Gastrocnemius medialis (tissue), 4 donors: ENCODE measurements at places on chromosomes 3 and 15. TPM values are rescaled to one million over a fixed set of nuclear protein-coding genes. Genes with fewer than 3 reads are reported as not detected.
A peak's percentile ranks its signal among the peaks of the same experiment; 100 is the strongest.

Gene SCAMP5
- total RNA-seq, result 0.47 TPM

Gene ZPLD1
- total RNA-seq, result 0.09 TPM

Gene SIDT1
- 0.19 TPM for total RNA-seq

Gene ZMYND10
- 3.0 TPM for total RNA-seq

Gene MESP2
- not detected for total RNA-seq

Gene PLA2G4D
- total RNA-seq, result 0.10 TPM

Gene FGF12
- 0.68 TPM for total RNA-seq

Gene UROC1
- 0.36 TPM for total RNA-seq

Gene ALDH1L1
- total RNA-seq, result 60.4 TPM

Gene UPK1B
- not detected for total RNA-seq

GRCh38 chr3:150385296-150386242 lies 22.5 kb upstream of the TSC22D2 start:
- H3K4me3 ChIP-seq, result no peak overlapping the region
- H3K4me1 ChIP-seq, result no peaks in the 10 kb centered on the region
- H3K36me3 ChIP-seq, result no peaks in the 10 kb centered on the region
- no peak for DNase-seq
- no peak overlapping the region for H3K27ac ChIP-seq
- no peaks in the 10 kb centered on the region for H3K27me3 ChIP-seq

DNA sequence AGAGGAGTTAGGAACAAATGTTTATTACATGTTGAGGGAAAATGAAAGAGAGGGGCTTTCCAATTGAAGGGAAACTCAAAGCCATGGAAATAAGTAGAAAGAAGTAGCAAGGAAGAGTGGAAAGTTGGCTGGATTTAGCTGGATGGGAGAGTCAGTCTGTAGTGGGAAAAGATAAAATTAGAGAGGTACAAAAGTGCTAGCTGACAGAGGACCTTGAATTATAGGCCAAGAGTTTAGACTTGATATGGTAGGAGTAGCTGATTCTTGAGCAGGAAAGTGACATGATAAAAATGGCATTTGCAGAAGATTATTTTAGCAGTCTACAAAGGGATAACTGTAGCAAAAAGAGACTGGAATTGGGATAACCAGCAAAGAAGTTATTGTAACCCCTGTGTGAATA lies 425.8 kb downstream of the ROBO1 start:
- H3K4me3 ChIP-seq, result no peak overlapping the region
- no peaks in the 10 kb centered on the region for H3K27me3 ChIP-seq
- no peak for DNase-seq
- H3K27ac ChIP-seq, result no peak overlapping the region
- no peaks in the 10 kb centered on the region for H3K4me1 ChIP-seq
- H3K36me3 ChIP-seq, result no peaks in the 10 kb centered on the region

GRCh38 chr3:178223876-178224275 lies 312.4 kb upstream of the KCNMB2 start:
- H3K4me3 ChIP-seq, result no peak overlapping the region
- H3K27ac ChIP-seq, result no peak overlapping the region
- no peaks in the 10 kb centered on the region for H3K27me3 ChIP-seq
- DNase-seq, result no peak
- H3K4me1 ChIP-seq, result no peaks in the 10 kb centered on the region

GRCh38 chr3:185995352-185995751 lies 57.5 kb upstream of the TRA2B start:
- no peaks in the 10 kb centered on the region for H3K27me3 ChIP-seq
- H3K4me1 ChIP-seq, result no peaks in the 10 kb centered on the region
- no peak overlapping the region for H3K4me3 ChIP-seq
- H3K27ac ChIP-seq, result no peak overlapping the region
- H3K36me3 ChIP-seq, result no peaks in the 10 kb centered on the region

GRCh38 chr15:60835974-60836373 lies 357.0 kb upstream of the ICE2 start:
- no peak overlapping the region for H3K27ac ChIP-seq
- no peaks in the 10 kb centered on the region for H3K36me3 ChIP-seq
- DNase-seq, result no peak
- no peaks in the 10 kb centered on the region for H3K4me1 ChIP-seq

DNA sequence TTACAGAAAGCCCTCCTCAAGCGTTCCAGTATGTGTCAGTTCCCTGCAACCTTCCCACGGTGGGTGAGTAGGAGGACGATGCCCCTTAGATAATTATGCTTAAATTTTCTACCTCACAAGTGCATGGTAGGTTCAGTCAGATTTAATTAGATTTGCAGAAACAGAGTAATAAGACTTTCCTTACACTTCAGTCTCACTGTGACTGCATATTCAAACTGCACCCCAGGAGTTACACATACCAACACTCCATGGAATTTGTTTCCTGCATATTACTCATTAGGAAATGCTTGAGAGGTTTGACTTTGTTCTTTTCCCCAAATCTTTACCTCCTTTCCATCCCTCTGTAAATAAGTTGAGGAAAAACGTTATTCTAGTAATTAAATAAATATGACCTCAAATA lies 108.8 kb downstream of the ARRDC4 start:
- DNase-seq, result no peak
- H3K4me3 ChIP-seq, result no peak overlapping the region
- H3K36me3 ChIP-seq, result no peaks in the 10 kb centered on the region
- H3K27me3 ChIP-seq, result no peaks in the 10 kb centered on the region

GRCh38 chr3:173876476-173876875 lies 478.9 kb downstream of the NLGN1 start:
- H3K36me3 ChIP-seq, result no peaks in the 10 kb centered on the region
- H3K27ac ChIP-seq, result no peak overlapping the region
- DNase-seq, result no peak

DNA sequence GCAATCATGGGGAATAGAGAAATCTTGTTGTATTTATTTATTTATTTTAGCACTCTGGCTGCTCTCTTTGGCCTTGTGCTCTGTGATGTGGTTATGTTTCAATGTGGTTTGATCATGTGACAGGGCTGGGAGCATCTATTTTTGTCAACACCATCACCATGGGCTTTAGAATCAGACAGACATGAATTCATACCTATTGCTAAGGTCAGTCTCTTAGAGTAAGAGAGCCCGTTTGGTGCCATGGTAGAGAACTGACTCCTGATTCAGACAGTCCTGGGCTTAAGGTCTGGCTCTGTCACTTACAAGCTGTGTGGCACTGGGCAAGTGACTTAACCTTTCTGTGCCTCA lies 157.0 kb downstream of the RYR3 start:
- H3K4me3 ChIP-seq, result no peak overlapping the region
- no peaks in the 10 kb centered on the region for H3K36me3 ChIP-seq
- H3K27ac ChIP-seq, result peak overlapping the region; percentile 81
- peak; percentile 69 for DNase-seq

GRCh38 chr3:78507196-78507984 lies 1260.4 kb downstream of the ROBO1 start:
- no peak overlapping the region for H3K27ac ChIP-seq
- no peaks in the 10 kb centered on the region for H3K27me3 ChIP-seq
- DNase-seq, result no peak
- no peaks in the 10 kb centered on the region for H3K4me1 ChIP-seq

DNA sequence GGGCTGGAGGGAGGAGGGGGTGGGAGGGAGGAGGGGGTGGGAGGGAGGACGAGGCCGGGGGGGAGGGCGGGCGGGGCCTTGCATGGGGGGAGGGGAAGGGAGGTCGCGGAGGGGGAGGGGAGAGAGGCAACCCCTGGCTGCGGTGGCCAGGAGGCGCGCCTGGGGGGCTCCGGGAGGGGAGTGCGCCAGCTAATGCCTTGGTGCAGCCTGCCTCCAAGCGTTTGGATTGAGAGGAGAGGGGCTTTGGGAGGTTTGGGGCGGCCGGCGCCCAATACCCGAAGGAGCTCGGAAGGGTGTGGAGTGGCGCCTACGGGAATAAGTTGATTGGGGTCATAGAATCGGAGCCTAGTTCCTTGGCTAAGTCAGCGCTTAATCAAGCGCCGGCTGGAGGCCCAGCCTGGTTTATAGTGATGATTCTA lies 557 bp downstream of the TFG start:
- H3K4me3 ChIP-seq, result peak overlapping the region; percentile 97
- no peaks in the 10 kb centered on the region for H3K27me3 ChIP-seq
- H3K4me1 ChIP-seq, result peaks cover 18% of the 10 kb centered on the region
- H3K27ac ChIP-seq, result peak overlapping the region; percentile 99
- no peak for DNase-seq

- H3K4me1 ChIP-seq, result peaks cover 18% of the 10 kb centered on the region
- no peak overlapping the region for H3K27ac ChIP-seq
- no peak overlapping the region for H3K4me3 ChIP-seq
- DNase-seq, result no peak
Observed at GRCh38 chr3:118991775-118992174, 42.9 kb downstream of the IGSF11 start.

DNA sequence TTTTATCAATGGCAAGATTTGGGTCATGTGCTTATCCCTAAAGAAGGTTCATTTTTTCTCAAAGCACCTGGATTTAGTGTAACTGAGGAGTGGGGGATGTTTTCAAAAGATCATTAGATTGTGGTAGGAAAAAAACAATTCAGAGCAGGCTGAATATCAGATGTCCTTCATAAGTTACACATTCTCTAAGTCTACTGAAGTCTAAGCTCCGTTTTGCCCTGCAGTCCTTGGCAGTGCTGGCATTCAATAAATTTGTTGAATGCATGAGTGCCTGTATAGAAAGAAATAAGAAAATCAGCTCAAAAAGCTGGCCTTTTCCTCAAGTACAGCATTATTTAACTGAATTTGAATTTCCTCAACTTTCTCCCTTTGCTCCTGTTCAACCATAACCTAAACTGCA lies 819.0 kb upstream of the GRM7 start:
- H3K4me3 ChIP-seq, result no peak overlapping the region
- no peaks in the 10 kb centered on the region for H3K4me1 ChIP-seq
- H3K27ac ChIP-seq, result no peak overlapping the region
- DNase-seq, result no peak
- H3K36me3 ChIP-seq, result no peaks in the 10 kb centered on the region

GRCh38 chr3:151439652-151440125 lies 21.2 kb downstream of the IGSF10 start:
- no peaks in the 10 kb centered on the region for H3K4me1 ChIP-seq
- no peak overlapping the region for H3K27ac ChIP-seq
- no peak for DNase-seq
- H3K27me3 ChIP-seq, result no peaks in the 10 kb centered on the region
- H3K36me3 ChIP-seq, result no peaks in the 10 kb centered on the region
- no peak overlapping the region for H3K4me3 ChIP-seq

GRCh38 chr3:161347726-161348125 lies 23.6 kb downstream of the SPTSSB start:
- no peaks in the 10 kb centered on the region for H3K4me1 ChIP-seq
- no peaks in the 10 kb centered on the region for H3K27me3 ChIP-seq
- no peak for DNase-seq
- H3K27ac ChIP-seq, result no peak overlapping the region

GRCh38 chr3:192062186-192062585 lies 601.2 kb downstream of the PYDC2 start:
- H3K36me3 ChIP-seq, result no peaks in the 10 kb centered on the region
- no peak overlapping the region for H3K4me3 ChIP-seq
- H3K27me3 ChIP-seq, result no peaks in the 10 kb centered on the region
- no peaks in the 10 kb centered on the region for H3K4me1 ChIP-seq
- no peak overlapping the region for H3K27ac ChIP-seq
- no peak for DNase-seq

DNA sequence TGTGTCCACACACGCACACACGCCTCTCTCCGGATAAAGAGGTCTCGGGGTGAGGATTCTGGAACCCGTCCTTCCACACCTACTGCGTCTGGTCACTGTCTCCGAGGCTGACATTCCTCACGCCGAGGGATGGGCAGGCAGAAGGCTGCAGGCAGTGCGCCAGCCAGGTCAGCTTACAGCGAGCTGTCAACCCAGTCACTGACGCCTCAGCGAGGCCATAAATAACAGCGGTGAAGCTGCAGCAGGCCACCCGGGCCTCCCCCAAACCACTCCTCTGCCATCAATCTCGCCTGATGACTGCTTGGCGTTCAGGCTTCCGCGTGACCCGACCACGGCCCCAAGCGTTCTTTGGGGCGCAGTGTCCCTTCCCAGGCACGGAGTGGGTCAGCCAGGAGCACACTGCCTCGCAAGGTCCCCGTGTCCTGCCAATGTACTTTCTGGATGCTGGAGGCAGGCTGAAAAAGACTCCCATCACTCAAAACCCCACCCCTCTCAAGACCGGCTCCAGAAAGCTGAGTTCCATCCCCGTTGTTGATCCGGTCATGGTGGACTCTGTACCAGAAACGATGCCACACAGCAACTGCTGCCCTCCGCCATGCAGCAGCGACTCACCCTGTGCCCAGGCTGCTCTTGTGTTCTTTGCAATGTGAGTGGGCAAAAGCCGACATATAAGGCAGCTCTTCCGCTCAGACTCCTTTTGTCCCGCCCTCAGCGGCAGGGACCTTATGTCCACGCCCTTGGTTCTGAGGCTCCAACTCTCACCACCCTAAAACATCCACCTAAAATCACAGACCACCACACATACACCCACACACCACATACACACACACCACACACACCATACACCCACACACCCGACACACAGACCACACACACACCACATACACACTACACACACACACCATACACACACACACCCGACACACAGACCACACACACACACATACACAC lies 27.1 kb downstream of the CPN2 start:
- peaks cover 10% of the 10 kb centered on the region for H3K27me3 ChIP-seq
- peak overlapping the region; percentile 92 for H3K27ac ChIP-seq
- H3K4me3 ChIP-seq, result peak overlapping the region; percentile 48
- H3K4me1 ChIP-seq, result peaks cover 10% of the 10 kb centered on the region
- no peaks in the 10 kb centered on the region for H3K36me3 ChIP-seq
- DNase-seq, result peak; percentile 89

DNA sequence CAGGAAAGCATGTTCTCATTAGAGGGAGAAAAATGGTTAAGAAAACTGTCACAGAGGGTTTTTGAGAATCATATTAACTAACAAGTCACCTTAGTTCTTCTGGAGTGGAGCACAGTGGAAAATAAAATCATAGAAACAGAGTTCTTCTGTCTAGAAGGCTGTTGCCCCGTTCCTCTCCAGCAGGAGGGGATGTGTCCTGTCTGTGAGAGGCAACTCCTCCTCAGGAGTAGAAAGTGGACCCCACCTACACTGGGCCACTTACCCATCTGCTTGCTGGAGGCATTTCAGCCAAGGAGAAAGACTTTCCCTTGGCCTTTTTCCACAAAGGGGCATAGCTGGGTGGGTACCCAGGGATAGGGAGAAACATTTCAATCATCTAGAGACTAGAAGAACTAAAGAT lies 106.6 kb downstream of the SSR3 start:
- no peak overlapping the region for H3K4me3 ChIP-seq
- no peaks in the 10 kb centered on the region for H3K4me1 ChIP-seq
- no peak for DNase-seq
- no peaks in the 10 kb centered on the region for H3K27me3 ChIP-seq
- no peaks in the 10 kb centered on the region for H3K36me3 ChIP-seq

- no peaks in the 10 kb centered on the region for H3K36me3 ChIP-seq
- DNase-seq, result peak; percentile 34
- peak overlapping the region; percentile 80 for H3K4me3 ChIP-seq
- H3K27ac ChIP-seq, result peak overlapping the region; percentile 99
- no peaks in the 10 kb centered on the region for H3K27me3 ChIP-seq
- peaks cover 49% of the 10 kb centered on the region for H3K4me1 ChIP-seq
Observed at GRCh38 chr3:133574260-133574881, 885 bp downstream of the CDV3 start.

- no peaks in the 10 kb centered on the region for H3K4me1 ChIP-seq
- no peaks in the 10 kb centered on the region for H3K27me3 ChIP-seq
- H3K36me3 ChIP-seq, result no peaks in the 10 kb centered on the region
- DNase-seq, result no peak
Observed at GRCh38 chr3:60742606-60743145, 508.6 kb downstream of the FHIT start.

GRCh38 chr3:186825872-186826409 lies 16.6 kb upstream of the ADIPOQ start:
- H3K4me1 ChIP-seq, result no peaks in the 10 kb centered on the region
- no peaks in the 10 kb centered on the region for H3K36me3 ChIP-seq
- no peak for DNase-seq
- no peak overlapping the region for H3K4me3 ChIP-seq
- H3K27me3 ChIP-seq, result peaks cover 55% of the 10 kb centered on the region
